NK-92 treated with Interleukin-12 subunit alpha and Interleukin-12 subunit beta, amount 100 ng/mL, for 24 hours (cell line): ENCODE measurements at places on chromosomes 2 and 18.

GRCh38 chr18:36697905-36698304 is 130.9 kb downstream of the TPGS2 start:
- DNase-seq = no peak

GRCh38 chr18:4292696-4293095 is 162.4 kb downstream of the DLGAP1 start:
- DNase-seq = no peak

GRCh38 chr2:154462634-154463033 is 235.9 kb upstream of the KCNJ3 start:
- DNase-seq = no peak

GRCh38 chr18:9868857-9869714 is 16.7 kb upstream of the TXNDC2 start:
- no peak for DNase-seq

GRCh38 chr18:34848156-34848555 is 138.1 kb downstream of the DTNA start:
- no peak for DNase-seq

- no peak for DNase-seq
Measured at GRCh38 chr2:191245869-191246531, 796 bp downstream of the MYO1B start.

DNA sequence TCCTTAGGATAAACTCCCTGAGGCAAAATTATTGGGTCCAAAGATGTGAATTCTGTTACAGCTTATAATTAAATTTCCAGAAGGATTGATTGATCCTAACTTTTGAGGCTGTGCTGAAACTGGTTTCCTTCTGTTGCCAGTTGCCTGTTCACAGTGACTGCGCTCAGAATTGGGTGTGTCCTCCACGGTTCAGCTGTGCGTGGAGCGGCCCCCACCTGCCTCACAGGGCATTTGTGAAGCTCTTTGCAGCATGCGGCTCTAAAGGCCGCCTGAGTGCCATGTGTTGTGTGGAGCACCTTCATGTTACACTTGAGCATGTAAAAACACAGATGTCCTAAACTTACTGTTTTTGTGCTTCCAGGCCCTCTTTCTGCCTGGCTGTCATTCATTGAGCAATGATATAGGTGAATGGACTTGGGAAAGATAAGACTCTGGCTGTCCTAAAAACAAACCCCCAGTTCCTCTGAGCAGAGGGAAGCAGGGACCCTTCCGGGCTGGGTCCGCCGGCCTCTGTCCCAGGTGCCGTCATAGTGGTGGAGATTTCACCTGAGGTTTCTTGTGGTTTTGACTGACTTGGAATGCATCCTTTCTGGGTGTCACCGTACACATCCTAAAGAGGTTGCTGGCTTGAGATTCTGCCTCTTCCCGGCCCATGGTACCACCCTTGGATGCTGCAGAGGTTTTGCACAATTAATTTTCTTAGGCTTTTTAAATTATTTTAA is 173.6 kb downstream of the LDLRAD4 start:
- no peak for DNase-seq
